ENCODE measurements at places on chromosomes 5 and 9. TPM values are rescaled to one million over a fixed set of nuclear protein-coding genes. Genes with fewer than 3 reads are reported as not detected.

FYB1 gene
- not detected for total RNA-seq

DNA sequence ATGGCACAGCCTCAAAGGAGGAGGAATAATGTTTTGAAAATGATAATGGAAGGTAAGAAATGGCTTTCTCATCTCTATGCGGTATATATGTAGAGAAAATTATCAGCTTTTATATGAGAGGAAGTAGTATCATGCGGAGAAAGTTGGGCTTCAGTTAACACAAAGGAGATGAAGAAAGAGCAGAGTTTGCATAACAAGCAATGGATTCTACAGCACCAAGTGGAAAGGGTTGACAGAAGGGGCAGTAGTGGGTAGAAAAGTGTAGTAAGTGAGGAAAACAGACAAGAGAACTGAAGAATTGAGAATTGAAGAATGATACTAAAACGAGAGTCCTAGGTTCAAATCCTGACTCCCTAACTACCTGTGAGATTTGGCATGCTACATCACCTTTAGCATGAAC lies 51.0 kb downstream of the GNG10 start:
- no peak overlapping the region for H3K27ac ChIP-seq
- H3K4me3 ChIP-seq = no peak overlapping the region
- no peaks in the 10 kb centered on the region for H3K36me3 ChIP-seq
- DNase-seq = no peak
- no peaks in the 10 kb centered on the region for H3K4me1 ChIP-seq

GRCh38 chr5:22754155-22754554 lies 99.0 kb downstream of the CDH12 start:
- H3K4me3 ChIP-seq = no peak overlapping the region
- no peaks in the 10 kb centered on the region for H3K36me3 ChIP-seq
- peaks cover 7% of the 10 kb centered on the region for H3K27me3 ChIP-seq
- no peaks in the 10 kb centered on the region for H3K4me1 ChIP-seq
- no peak for DNase-seq

DNA sequence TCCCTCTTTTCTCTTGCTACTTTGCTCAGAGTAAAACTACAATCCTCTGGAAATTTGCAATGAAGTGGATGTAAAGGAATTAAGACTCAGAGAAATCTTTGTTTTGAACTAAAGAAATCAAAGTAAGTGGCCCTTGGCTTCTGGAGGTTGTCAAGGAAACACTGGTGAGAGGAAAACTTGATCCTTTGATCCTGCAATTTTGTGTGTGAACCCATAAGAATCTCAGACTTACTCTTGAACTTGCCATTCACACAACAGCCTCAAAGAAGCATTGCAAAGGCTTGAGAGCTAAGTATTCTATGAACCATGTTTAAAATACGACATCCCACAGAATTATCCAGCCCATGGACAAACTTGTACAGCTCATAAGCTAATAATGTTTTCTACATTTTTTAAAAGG lies 827.5 kb downstream of the TAF11L14 start:
- H3K36me3 ChIP-seq = no peaks in the 10 kb centered on the region
- no peaks in the 10 kb centered on the region for H3K27me3 ChIP-seq
- no peak overlapping the region for H3K4me3 ChIP-seq

DNA sequence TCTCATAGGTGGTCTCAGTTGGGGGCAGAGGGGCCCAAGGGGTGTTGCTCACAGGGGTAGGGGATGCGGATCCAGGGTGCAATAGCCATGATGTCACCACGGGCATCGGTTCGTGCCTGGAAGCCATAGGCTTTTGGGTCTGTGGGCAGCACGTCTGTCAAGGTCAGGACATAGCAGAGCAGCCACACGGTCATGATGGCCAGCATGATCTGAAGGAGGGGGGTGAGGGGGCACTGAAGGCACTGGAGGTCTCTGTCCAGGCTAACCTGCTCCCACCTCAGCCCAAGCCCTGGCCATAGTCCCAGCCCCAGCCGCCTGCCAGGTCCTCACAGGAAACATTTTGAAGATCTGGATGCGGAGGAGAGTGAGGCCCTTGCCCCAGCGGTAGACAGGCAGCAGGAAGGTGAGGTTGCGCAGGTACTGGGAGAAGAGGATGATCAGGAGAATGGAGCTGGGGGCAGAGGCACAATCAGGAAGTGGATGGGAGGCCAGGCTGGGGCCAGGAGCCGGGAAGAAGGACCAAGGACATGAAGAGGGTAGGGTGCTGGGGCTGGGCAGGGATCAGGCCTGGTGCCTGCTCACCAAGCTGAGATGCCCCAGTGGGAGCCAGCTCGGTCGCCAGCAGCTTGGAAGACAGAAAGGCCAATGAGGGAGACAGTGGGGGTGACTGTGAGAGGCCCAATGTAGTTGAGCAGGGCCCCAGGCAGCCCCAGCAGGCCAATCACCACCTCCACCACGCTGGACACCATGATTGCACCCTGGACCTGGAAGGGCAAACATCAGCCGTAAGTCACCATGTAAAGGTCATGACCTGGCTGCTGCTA lies 3.3 kb downstream of the SLC23A1 start:
- H3K27me3 ChIP-seq = no peaks in the 10 kb centered on the region
- peaks cover 2% of the 10 kb centered on the region for H3K4me1 ChIP-seq
- peaks cover under 1% of the 10 kb centered on the region for H3K36me3 ChIP-seq
- DNase-seq = no peak

ARAP3 gene
- total RNA-seq = 2.0 TPM

DNA sequence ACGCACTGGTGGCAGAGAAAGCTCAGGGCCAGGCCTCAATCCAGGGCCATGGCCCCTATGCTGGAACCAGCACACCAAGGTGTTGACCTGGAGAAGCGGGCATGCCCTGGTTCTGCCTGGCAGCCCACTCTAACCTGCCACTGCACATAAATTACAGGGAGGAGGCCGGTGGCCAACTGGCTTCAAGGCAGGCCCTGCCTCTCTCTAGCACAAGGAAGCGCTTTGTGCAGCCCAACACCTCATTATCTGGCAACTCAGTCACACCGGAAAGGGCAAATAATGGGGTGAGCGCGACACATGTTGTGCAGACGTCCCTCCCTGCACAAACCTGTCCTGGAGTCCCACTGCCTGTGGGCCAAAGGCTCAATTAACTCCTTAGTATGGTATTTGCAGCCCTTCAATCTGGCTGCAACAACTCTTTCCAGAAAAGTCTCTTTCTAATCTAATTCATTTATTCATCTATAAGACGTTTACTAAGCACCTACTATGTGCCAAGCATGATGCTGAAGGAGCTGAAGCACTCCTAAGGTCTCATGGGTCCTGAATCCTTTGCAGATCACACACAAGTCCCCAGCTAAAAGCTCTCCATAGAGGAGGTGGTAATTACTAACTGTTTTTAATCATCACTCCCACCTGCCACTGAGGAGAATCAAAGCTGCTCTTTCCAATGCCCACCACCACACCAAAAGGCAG lies 24.9 kb downstream of the SHB start:
- no peaks in the 10 kb centered on the region for H3K27me3 ChIP-seq
- no peak for DNase-seq
- peaks cover 60% of the 10 kb centered on the region for H3K4me1 ChIP-seq
- H3K36me3 ChIP-seq = peaks cover 2% of the 10 kb centered on the region
- no peak overlapping the region for H3K27ac ChIP-seq

DNA sequence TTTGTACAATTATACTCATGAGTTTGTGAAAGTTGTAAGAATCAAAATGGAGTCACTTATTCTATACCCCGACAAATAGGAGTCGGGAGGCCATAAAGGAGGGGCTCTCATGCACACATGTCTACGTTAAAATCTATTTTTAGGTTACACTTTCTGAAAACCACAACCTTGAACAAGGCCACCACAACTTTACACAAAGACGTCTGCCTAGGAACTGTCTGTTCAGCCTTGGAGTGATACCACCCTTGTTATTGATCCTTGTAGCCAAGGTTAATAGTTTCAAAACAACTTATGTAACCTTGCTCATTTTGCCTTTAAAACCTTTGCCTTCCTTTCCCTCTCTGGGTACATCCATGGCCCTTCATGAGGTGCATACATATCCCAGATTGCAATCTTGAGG lies 4.1 kb upstream of the NDFIP1 start:
- no peak overlapping the region for H3K4me3 ChIP-seq
- no peak for DNase-seq
- H3K4me1 ChIP-seq = peaks cover 5% of the 10 kb centered on the region
- H3K27ac ChIP-seq = no peak overlapping the region
- H3K36me3 ChIP-seq = no peaks in the 10 kb centered on the region
- no peaks in the 10 kb centered on the region for H3K27me3 ChIP-seq

GBGT1 gene
- total RNA-seq = 4.1 TPM

GRCh38 chr5:168651648-168652047 lies 72.5 kb upstream of the PANK3 start:
- no peaks in the 10 kb centered on the region for H3K27me3 ChIP-seq
- H3K27ac ChIP-seq = no peak overlapping the region
- peaks cover 27% of the 10 kb centered on the region for H3K4me1 ChIP-seq
- no peak for DNase-seq

GRCh38 chr5:119395080-119395836 lies 39.4 kb downstream of the TNFAIP8 start:
- no peak overlapping the region for H3K27ac ChIP-seq
- H3K4me1 ChIP-seq = peaks cover 56% of the 10 kb centered on the region
- DNase-seq = no peak
- no peaks in the 10 kb centered on the region for H3K27me3 ChIP-seq
- no peak overlapping the region for H3K4me3 ChIP-seq
- peaks cover 5% of the 10 kb centered on the region for H3K36me3 ChIP-seq

GRCh38 chr5:151086905-151087360 lies 6.1 kb upstream of the TNIP1 start:
- H3K36me3 ChIP-seq = no peaks in the 10 kb centered on the region
- no peak overlapping the region for H3K4me3 ChIP-seq
- no peak for DNase-seq
- H3K27me3 ChIP-seq = no peaks in the 10 kb centered on the region
- peaks cover 13% of the 10 kb centered on the region for H3K4me1 ChIP-seq
